Sigmoid colon (tissue), 7 donors: ENCODE measurements at places on chromosomes 4 and X. TPM values are rescaled to one million over a fixed set of nuclear protein-coding genes. Genes with fewer than 3 reads are reported as not detected.

TMPRSS11B gene
- not detected for total RNA-seq

TXK gene
- total RNA-seq: 0.99 TPM

PQBP1 gene
- 87.0 TPM for total RNA-seq

ZBED1 gene
- 25.8 TPM for total RNA-seq

CCNG2 gene
- 30.1 TPM for total RNA-seq

GAGE12E gene
- not detected for total RNA-seq

GLOD5 gene
- total RNA-seq: not detected

HSFX3 gene
- not detected for total RNA-seq

SLC6A14 gene
- not detected for total RNA-seq

GCNA gene
- 3.3 TPM for total RNA-seq

PGAM4 gene
- total RNA-seq: not detected

QRFPR gene
- total RNA-seq: 0.71 TPM

TMPRSS11F gene
- total RNA-seq: not detected

LARP7 gene
- total RNA-seq: 51.7 TPM

MTHFD2L gene
- total RNA-seq: 13.8 TPM

POLA1 gene
- total RNA-seq: 15.0 TPM

MUC7 gene
- total RNA-seq: not detected

GDPD2 gene
- not detected for total RNA-seq

CBLL2 gene
- total RNA-seq: not detected

TAF7L gene
- total RNA-seq: 0.54 TPM

SLC34A2 gene
- total RNA-seq: not detected

IL15 gene
- 16.1 TPM for total RNA-seq

GAGE12C gene
- total RNA-seq: not detected

PLAC8 gene
- total RNA-seq: 0.71 TPM

PTTG2 gene
- total RNA-seq: 7.7 TPM

MTTP gene
- 2.4 TPM for total RNA-seq

TLR2 gene
- total RNA-seq: 16.9 TPM

CNGA1 gene
- not detected for total RNA-seq

GUCY1B1 gene
- 115 TPM for total RNA-seq

ADH1A gene
- not detected for total RNA-seq

CENPI gene
- total RNA-seq: 1.9 TPM
